ENCODE measurements at places on chromosomes 2 and 18. TPM values are rescaled to one million over a fixed set of nuclear protein-coding genes. Genes with fewer than 3 reads are reported as not detected.

DNA sequence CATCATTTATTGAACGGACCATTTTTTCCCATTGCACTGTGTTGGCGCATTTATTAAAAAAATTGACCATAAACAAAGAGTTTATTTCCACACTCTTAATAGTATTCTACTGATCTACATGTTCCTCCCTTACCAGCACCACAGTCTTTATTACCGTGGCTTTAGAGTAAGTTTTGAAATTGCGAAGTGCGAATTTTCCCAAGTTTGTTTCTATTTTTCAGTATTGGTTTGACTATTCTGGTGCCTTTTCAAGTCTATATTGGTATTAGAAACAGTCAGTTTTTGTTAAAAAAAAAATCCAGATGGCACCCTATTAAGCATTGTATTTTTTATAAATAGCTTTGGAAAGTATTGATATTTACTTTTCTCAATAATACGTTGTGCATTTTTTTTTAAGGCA, 795.1 kb upstream of the HS6ST1 start:
- H3K27ac ChIP-seq, result no peak overlapping the region
- no peak overlapping the region for H3K4me3 ChIP-seq
- no peak for DNase-seq

The BOLL gene
- not detected for total RNA-seq

The PLEKHM3 gene
- 13.7 TPM for total RNA-seq

- H3K27me3 ChIP-seq, result peaks cover 11% of the 10 kb centered on the region
- no peaks in the 10 kb centered on the region for H3K36me3 ChIP-seq
- H3K4me3 ChIP-seq, result no peak overlapping the region
- no peak overlapping the region for H3K27ac ChIP-seq
These were observed 346.3 kb downstream of the LRATD1 start for GRCh38 chr2:14978845-14979244.

GRCh38 chr2:126539101-126539500, 116.9 kb upstream of the GYPC start:
- H3K27me3 ChIP-seq, result peaks cover 2% of the 10 kb centered on the region
- peaks cover 6% of the 10 kb centered on the region for H3K36me3 ChIP-seq
- no peak for DNase-seq
- peaks cover 6% of the 10 kb centered on the region for H3K4me1 ChIP-seq
- no peak overlapping the region for H3K4me3 ChIP-seq

DNA sequence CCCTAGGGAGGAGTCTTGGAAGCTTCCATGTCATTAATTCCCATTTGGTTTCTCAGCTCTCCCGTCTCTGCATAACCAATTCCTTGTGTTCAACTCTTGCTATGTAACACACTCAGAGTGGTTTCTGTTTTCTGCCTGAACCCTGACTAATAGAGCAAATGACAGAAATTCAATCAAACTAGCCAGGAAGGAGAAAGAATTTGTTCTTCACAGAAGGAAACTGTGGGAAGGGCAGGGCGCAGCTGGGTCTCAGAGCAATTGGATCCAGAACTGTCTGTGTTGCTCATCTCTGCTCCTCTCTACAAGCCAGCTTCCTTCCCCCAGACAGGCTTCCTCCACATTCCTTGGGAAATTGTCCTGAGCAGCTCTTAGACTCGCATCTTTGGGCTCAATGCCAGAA, 269.8 kb downstream of the TNS1 start:
- H3K27ac ChIP-seq, result no peak overlapping the region
- no peaks in the 10 kb centered on the region for H3K36me3 ChIP-seq
- peaks cover 14% of the 10 kb centered on the region for H3K4me1 ChIP-seq
- H3K27me3 ChIP-seq, result no peaks in the 10 kb centered on the region
- no peak overlapping the region for H3K4me3 ChIP-seq
- DNase-seq, result no peak

The XDH gene
- total RNA-seq, result not detected

DNA sequence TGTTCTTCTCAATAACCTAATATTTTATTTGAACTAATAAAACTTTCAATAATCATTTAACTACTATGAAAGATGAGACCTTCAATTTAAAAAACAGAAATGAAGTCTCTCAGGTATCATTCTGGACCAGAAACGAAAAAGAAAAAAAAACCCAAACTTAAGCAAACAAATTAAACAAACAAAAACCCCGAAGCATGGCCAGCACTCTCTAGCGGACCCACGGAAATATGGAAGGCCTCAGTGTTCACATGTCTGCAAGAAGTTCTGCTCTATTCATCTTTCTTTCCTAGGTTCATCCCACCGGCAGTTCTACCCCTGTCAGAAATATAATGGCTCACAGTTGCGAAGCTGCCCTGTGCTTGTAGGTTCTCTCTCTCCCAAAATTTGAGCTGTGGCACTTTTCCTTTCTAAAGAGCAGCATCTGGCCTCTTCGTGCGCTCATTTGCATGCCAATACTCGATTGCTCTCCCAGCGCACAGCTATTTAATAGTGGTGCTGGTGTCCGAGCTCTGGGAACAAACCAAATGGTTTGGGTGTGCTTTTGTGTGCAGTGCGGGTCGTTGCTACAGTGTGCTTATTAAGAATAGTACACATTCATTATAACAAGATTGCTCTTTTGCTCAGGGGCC, 129.0 kb upstream of the ZEB2 start:
- no peaks in the 10 kb centered on the region for H3K36me3 ChIP-seq
- no peak overlapping the region for H3K27ac ChIP-seq
- no peak for DNase-seq

DNA sequence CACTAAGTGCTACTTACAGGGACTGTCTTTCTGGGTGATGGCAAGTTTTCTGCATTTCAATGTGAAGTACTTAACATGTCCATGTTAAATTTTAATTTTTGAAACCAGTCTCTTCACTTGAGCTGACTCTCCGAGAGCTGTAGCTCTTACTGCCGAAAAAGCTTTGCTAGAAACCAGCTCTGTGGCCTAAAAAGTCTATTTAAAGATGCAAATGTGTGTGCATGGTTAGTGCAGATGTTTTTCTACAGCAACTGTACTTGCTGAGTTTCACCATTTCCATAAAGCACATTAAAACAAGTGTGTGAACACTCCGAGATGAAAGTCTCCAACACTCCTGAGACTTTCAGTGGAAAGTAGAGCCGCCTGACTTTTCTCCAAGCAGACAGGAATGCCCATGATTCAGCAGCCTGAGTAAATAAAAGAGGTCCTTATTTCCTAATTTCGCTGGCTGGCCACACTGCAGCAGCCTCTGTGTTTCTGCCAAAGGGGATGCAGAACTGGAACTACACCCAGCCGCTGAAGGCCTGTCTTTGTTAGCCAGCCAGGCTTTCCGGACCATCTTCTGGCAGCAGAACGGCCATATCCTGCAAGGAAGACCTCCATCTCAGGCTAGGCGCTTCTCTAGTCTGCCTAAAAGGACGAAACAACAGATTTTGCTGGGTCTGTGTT, 121.2 kb downstream of the ZNF521 start:
- no peak overlapping the region for H3K4me3 ChIP-seq
- DNase-seq, result no peak
- no peaks in the 10 kb centered on the region for H3K36me3 ChIP-seq
- H3K27me3 ChIP-seq, result peaks cover 16% of the 10 kb centered on the region
- H3K27ac ChIP-seq, result no peak overlapping the region

The GPR35 gene
- 9.8 TPM for total RNA-seq

- no peak overlapping the region for H3K27ac ChIP-seq
- H3K4me1 ChIP-seq, result no peaks in the 10 kb centered on the region
- H3K4me3 ChIP-seq, result no peak overlapping the region
These were observed 5.5 kb upstream of the SCYGR5 start for GRCh38 chr2:227661025-227661649.

The DYNAP gene
- not detected for total RNA-seq

GRCh38 chr18:67916097-67916496, 399.6 kb upstream of the DSEL start:
- H3K27ac ChIP-seq, result no peak overlapping the region
- H3K4me1 ChIP-seq, result no peaks in the 10 kb centered on the region
- no peaks in the 10 kb centered on the region for H3K27me3 ChIP-seq
- H3K36me3 ChIP-seq, result no peaks in the 10 kb centered on the region

- no peaks in the 10 kb centered on the region for H3K4me1 ChIP-seq
- no peaks in the 10 kb centered on the region for H3K36me3 ChIP-seq
- H3K27me3 ChIP-seq, result no peaks in the 10 kb centered on the region
- no peak overlapping the region for H3K27ac ChIP-seq
- no peak overlapping the region for H3K4me3 ChIP-seq
These were observed 40.8 kb downstream of the WDR35 start for GRCh38 chr2:19949071-19949470.
